Inflammatory macrophage treated with lipopolysaccharide for 4 hours (primary cell): ENCODE measurements at places on chromosomes 11 and 22.
A peak's percentile ranks its signal among the peaks of the same experiment; 100 is the strongest.

DNA sequence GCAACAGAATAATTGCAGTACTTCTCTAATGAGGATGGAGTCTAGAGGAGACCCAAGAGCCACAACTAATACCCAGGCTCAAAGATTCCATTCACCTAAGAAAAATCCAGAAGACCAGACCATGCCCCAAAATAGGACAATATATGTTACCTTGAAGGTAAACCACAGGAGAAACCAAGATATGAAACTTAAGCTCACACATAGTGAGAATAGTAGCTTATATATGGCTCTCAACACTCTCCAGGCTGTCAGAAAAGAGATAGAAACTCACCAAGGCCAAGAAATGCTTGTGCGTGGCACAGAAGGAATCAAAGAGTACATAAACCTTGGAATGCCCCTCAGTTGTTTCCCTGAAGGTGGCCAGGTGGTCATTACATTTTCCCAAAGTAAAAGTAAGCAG, 9.1 kb downstream of the FAM111A start:
- no peak for DNase-seq

DNA sequence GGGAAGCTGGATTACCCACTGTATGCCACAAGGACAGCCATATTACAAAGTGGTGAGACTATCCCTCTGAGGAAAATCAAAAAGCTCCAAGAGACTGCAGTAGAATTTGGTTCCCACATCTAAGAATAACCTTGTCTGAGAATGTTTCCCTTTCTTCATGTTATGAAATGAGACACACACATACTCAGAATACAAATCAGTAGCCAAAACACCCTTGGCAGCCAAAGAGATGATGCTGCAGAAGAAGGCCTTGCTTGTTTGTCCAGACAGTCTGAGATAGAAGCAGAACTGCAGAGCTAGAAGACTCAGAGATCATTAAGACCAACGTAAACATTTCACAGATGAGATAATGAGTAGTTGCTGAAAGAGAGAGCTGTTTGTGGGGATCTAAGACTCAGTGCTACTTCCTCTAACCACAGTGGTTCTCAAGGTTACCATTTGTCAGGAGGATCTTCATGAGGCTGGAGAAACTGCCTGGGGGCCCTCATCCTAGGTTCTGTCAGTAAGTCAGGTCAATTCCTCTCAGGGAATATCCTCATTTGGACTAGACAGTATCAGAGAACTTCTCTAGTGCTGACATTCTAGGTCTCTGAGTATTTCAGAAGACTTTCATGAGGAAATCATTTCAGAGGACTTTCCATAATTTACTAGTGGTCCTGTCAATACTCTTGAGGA, 38.9 kb downstream of the RELT start:
- DNase-seq, result peak; percentile 94

GRCh38 chr11:117950993-117951961, 22.1 kb upstream of the TMPRSS13 start:
- peak; percentile 27 for DNase-seq

DNA sequence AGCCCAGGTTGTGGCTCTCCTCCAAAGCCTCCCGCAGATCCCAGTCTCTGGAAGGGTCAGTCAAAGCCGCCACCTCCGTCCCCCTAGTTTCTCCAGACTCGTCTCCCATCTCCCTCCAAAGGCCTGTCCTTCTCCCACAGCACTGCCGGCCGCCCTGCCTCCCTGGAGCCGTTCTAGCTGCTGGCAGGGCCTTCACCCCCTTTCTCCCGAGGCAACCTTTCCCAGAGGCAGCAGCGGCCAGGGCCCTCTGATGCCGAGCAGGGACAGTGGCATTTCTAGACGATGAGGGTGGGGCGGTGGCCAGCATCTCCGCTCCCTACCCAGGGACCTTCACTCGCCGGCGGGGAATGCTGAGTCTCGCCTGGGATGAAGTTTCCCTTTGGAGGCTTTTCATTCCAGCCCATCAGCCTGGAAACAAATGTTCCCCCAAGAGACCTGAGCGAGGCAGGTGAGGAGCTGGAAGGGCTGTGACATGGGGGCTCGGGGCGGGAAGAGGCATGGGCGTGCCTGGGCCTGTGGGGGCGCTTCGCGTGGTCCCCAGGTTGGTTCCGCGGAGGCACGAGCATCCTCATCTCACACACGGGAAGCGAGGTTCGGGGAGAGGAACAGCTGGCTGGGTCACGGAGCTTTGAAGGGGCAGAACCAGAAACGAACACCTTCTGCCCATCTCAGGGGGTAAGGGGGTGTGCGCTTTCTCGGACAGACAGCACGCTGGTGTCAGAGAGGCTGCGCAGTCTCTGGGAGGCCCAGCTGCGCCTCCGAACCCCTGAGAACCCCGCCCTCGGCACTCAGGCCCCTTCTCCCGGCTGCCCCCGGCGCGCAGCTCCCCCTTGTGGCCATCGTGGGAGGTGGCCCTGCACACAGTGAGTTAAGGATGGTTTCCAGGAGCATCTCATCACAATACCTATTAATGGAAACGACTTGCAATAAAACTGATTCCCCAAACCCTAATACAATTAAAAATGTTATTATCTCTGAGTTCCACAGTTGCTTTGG, 18.1 kb upstream of the KLHL35 start:
- DNase-seq, result no peak

- DNase-seq, result no peak
Measured at GRCh38 chr11:116730601-116731000, 42.2 kb downstream of the BUD13 start.

DNA sequence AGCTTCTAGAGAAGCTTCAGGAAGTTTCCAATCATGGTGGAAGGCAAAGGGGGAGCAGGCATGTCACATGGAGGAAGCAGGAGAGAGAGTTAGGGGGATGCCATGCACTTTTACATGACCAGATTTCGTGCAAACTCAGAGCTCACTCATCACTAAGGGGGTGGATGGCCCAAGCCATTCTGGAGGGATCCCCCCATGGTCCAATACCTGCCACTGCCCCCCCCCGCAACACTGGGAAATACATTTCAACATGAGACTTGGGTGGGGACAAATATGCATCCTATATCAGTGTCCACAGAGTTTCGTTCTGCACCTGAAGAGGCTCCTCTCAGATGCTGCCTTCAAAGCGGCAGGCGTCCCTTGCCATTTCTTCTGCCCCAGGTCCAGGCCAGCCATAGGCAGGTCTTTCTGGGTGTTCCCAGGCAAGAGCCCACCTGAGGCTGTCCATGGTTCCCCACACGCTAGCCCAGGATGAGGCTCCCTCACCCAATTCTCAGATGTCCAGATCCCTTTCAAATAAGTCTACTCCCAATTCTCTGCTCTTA, 1344.3 kb downstream of the TBC1D22A start:
- no peak for DNase-seq

DNA sequence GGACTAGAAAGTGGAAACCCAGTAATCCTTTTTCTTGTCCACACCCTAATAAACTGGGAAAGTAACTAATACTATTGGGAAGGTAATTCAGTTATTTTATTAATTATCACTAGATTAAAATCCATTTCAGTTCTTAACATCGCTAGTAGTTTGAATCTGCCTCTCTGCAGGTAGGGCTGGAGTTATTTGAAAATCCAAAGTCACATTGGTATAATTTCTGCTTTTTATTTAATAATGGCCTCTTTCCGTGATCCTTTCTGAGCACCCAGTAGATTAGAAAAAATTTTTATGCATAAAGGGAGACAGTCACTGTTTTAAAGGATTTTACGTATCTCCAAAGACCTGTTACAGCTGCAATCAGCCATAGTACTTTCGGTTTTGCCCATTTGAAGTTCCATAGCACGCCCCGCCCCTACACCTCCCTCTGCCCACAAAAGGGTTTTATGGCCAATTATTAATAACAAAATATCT, 605 bp upstream of the COPB1 start:
- DNase-seq, result peak; percentile 60

DNA sequence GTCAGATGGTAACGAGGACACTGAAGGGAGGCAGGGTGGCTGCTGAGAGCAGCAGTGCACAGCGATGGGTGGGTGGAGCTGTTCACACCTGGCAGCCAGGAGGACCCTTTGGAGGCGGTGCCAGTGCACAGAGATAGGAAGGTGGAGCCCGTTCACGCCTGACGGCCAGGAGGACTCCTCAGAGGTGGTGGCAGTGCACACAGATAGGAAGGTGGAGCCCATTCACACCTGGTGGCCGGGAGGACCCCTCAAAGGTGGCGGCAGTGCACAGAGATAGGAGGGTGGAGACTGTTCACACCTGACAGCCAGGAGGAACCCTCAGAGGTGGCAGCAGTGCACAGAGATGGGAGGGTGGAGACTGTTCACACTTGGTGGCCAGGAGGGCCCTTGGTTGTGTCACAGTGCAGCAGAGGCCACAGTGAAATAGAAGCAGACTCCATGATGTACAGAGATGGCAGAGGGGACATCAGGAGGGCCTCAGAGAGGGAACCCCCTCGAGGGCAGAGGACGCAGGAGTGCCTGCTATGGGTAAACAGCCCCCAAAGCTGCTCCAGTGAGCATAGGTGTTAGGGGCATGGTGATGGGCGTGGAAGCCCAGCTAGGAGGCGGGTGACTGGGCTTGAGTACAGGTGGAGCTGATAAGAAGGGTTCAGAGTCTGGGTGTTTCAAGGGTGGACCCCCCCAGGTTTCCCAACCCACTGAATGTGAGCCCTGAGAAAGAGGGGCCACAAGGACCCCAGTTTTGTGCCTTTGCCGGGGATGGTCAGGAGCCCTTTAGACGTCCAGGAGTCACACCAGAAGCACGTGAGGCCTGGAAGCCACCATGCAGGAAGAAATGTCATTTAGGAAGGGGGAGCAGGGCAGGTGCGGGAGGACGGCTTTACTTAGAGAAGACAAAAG, 566.7 kb downstream of the BRD1 start:
- DNase-seq, result no peak

- DNase-seq, result no peak
Measured at GRCh38 chr11:100484948-100485347, 202.1 kb upstream of the ARHGAP42 start.

- DNase-seq, result no peak
Measured at GRCh38 chr22:35140879-35141745, 75.2 kb downstream of the ISX start.

- no peak for DNase-seq
Measured at GRCh38 chr22:17579535-17579981, 16.3 kb downstream of the SLC25A18 start.

- no peak for DNase-seq
Measured at GRCh38 chr11:133886029-133886428, 40.7 kb upstream of the SPATA19 start.

- no peak for DNase-seq
Measured at GRCh38 chr11:80929031-80929805, 1488.4 kb upstream of the TENM4 start.

DNA sequence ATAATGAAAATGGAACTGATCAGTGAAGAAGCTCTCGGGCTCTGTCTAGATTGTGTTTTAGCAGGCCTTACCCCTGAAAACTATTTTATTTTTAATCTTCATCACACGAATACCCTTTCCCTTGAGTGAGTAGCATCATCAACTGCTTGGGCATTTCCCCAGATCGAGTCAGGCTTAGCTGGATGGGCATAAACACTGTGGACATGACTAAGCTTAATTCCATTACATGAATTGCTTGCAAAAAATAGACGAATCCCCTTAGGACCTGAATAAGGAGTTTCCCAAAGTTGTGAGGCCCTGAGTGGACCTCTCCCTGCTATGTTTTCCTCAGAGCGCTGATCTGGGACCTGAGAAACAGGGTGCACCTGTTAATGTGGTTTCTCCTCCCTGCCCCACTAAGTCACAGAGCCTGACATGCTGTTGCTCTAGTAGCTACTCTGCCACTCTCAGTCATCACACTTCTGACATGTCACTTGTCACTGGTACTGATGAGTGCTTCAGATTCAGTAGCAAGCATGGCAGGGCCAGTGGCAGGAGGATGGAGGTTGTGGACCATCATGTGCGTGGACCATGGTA, 53.5 kb downstream of the ENDOD1 start:
- no peak for DNase-seq

- DNase-seq, result no peak
Measured at GRCh38 chr11:1878137-1879031, 13.3 kb downstream of the PRR33 start.

DNA sequence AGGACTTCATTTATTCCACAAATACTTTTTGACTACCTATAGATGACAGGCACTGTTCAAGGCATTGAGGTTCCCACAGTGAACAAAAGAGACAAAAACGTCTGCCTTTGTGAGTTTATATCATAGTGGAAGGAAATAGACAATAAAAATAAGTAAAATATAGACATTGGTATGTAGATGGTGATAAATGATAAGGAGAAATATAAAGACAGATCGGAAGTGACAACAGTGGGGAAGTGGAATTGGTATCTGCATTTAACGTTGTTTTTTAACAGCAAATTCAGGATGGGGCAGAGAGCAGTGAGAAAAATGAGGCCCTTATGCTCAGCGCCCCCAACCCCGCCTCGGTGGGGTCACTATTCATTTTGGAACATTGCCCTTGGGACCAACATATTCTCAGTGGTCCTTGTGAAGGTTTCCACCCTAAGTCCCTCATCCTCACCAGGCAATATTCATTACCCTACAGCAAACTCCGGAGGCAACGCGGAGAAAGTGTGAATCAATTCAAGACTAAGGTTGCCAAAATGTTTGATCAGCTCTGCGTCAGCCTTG, 627 bp upstream of the PEX26 start:
- DNase-seq, result no peak

- DNase-seq, result peak; percentile 77
Measured at GRCh38 chr11:75135651-75136050, 15.3 kb upstream of the SLCO2B1 start.

DNA sequence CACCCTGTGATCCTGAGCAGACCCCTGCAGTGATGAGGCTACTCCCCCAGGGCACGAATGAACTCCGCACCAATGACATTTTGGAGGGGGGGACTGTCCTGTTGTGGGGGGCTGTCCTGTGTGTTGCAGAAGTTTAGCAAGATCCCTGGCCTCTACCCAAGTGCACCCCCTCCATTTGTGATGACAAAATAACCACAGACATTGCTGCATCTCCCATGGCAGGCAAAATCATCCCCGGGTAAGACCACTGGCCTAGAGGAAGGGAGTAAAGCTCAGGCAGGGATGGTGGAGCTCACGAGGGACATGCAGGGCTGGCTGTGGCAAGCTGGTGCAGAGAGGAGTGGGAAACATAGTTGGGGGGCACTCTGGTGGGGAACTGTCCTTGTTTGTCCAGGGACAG, 40.6 kb downstream of the NECTIN1 start:
- no peak for DNase-seq

- DNase-seq, result peak; percentile 66
Measured at GRCh38 chr22:46563381-46564083, 26.1 kb upstream of the CELSR1 start.

DNA sequence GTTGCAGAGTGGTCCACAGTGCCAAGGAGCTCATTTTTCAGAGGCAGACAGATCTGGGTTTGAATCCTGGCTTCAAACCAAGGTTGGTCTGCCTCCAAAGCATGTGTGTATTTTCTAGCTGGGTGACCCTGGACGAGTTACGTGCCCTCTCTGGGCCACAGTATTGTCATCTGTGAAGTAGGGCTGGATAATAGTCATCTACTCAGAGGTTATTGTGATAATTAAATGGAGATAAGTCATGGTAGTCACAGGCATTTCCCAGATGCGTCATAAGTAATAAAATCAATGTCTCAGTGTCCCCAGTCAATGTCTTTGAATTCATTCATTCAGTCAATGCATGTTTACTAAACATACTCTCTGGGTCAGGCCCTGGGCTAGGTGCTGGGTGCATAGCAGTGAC, 8.6 kb downstream of the OMP start:
- DNase-seq, result no peak

- no peak for DNase-seq
Measured at GRCh38 chr11:3002351-3002861, 10.3 kb upstream of the NAP1L4 start.
